A549 treated with Hydrocortisone at 1 μM for 4 hours (cell line): ENCODE measurements at places on chromosomes 16 and 17. TPM values are rescaled to one million over a fixed set of nuclear protein-coding genes. Genes with fewer than 3 reads are reported as not detected.

CACNA1G gene
- 3.4 to 4.1 TPM (median 3.8 TPM) in 5 replicates for total RNA-seq

RSPRY1 gene
- total RNA-seq, result 31.1 to 52.7 TPM (median 36.9 TPM) in 5 replicates

OR2C1 gene
- total RNA-seq, result not detected in 5 replicates

DOC2A gene
- total RNA-seq, result 1.5 to 2.5 TPM (median 2.0 TPM) in 5 replicates

ASB16 gene
- total RNA-seq, result 0.07 to 0.13 TPM (median 0.12 TPM) in 3 of 5 replicates, not detected in the others

SCN4A gene
- 0.03 to 0.15 TPM (median 0.07 TPM) in 5 replicates for total RNA-seq

TEX19 gene
- total RNA-seq, result 0.26 to 0.63 TPM (median 0.46 TPM) in 5 replicates

DNASE1L2 gene
- total RNA-seq, result 0.48 to 1.4 TPM (median 1.2 TPM) in 5 replicates

CDK5R1 gene
- 5.7 to 6.7 TPM (median 6.1 TPM) in 5 replicates for total RNA-seq

SMTNL2 gene
- 0.18 to 0.77 TPM (median 0.40 TPM) in 5 replicates for total RNA-seq

TLCD2 gene
- 1.3 to 1.9 TPM (median 1.6 TPM) in 5 replicates for total RNA-seq

MT1X gene
- 557 to 892 TPM (median 709 TPM) in 5 replicates for total RNA-seq

ADPRM gene
- total RNA-seq, result 5.6 to 8.8 TPM (median 8.1 TPM) in 5 replicates

CSH2 gene
- total RNA-seq, result not detected in 5 replicates

NTN1 gene
- 0.43 to 0.56 TPM (median 0.52 TPM) in 5 replicates for total RNA-seq

DHX58 gene
- total RNA-seq, result 0.22 to 0.62 TPM (median 0.45 TPM) in 5 replicates

NLRC3 gene
- 0.01 to 0.03 TPM in 2 of 5 replicates, not detected in the others for total RNA-seq

TNFRSF13B gene
- total RNA-seq, result not detected in 5 replicates

OGFOD1 gene
- total RNA-seq, result 70.9 to 127 TPM (median 82.1 TPM) in 5 replicates

RHBDL1 gene
- 0.63 to 1.6 TPM (median 1.1 TPM) in 5 replicates for total RNA-seq

TMEM238L gene
- not detected in 5 replicates for total RNA-seq

HEATR9 gene
- not detected in 5 replicates for total RNA-seq

RUNDC3A gene
- 0.48 to 1.2 TPM (median 0.81 TPM) in 5 replicates for total RNA-seq

ABCA8 gene
- 0.24 to 0.54 TPM (median 0.33 TPM) in 5 replicates for total RNA-seq
